ENCODE measurements at places on chromosomes 2 and 18.

DNA sequence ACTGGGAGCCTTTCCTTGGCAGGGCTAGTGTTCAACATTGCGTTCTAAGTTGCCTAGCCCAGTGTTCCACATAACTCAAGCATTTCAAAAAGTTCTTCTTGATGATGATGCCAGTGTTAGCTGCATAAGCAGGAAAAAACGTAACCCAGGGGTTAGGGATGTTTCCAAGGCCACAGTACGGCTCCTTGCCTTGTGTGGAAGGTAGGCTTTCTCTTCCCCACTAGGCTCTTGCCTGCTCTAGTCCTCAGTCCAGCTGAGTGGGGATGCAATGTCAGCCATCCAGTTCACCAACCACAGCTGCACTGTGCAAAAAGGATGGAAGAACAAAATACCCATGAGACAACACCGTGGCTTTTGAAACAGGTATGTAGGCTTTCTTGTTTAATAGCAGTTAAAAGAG is 28.0 kb upstream of the CYP26B1 start:
- no peak for DNase-seq

DNA sequence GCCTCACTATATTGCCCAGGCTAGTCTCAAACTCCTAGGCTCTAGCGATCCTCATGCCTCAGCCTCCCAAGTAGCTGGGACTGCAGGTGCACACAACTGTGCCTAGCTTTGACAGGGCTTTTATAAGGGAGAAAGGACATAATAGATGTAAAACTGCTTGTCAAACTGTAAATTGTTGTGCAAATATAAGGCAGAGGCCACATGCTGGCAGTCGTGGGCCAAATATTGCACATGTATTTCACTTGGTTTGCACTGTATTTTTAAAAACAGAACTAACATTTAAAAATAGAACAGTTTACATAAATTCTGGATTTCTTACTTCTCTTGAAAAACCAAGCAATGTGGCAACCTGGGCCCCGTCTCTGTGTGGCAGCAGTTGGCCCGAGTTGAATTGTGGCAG is 31.2 kb upstream of the MYO3B start:
- no peak for DNase-seq

DNA sequence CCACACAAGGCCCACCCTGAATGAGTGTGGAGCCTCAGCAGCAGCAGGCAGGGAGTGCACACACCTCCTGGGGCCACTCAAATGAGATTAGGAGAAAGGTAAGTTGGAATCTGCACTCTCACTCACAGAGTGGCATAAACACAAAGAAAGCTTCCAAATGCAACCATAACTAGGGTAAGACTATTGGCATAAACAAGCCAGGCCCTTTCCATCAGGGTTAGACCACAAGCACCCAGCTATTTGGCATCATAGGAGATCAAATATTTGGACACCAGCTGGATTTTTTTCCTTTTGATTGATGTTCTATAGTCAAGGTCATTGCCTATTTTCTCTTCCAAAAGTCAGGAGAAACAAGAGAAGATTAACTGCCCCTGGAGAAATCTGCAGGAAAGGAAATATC is 471.5 kb downstream of the TXNL1 start:
- no peak for DNase-seq

- no peak for DNase-seq
These were observed 317.0 kb upstream of the MMADHC start for GRCh38 chr2:149904352-149905175.

DNA sequence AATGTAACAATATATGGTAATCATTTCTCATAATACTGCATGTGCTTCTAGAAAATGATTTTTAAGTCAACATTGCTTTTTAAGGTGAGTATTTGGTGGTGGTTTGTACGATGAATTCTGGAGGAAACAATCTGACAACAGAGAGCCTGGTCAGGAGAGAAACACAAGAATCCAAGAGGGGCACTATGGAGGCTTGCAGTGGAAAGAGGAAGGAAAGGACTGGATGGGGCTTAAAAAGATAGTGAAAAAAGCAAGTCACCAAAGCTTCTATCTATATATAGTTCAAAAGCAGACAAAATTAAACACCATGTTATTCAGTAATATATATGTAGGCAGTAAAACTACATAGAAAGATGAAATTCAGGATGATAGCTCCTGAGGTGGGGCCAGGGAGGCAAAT is 109.4 kb upstream of the SERTAD2 start:
- DNase-seq, result no peak

- no peak for DNase-seq
These were observed 3.9 kb upstream of the C2orf72 start for GRCh38 chr2:231033147-231034132.

- no peak for DNase-seq
These were observed 81.6 kb downstream of the TPO start for GRCh38 chr2:1494906-1495305.

DNA sequence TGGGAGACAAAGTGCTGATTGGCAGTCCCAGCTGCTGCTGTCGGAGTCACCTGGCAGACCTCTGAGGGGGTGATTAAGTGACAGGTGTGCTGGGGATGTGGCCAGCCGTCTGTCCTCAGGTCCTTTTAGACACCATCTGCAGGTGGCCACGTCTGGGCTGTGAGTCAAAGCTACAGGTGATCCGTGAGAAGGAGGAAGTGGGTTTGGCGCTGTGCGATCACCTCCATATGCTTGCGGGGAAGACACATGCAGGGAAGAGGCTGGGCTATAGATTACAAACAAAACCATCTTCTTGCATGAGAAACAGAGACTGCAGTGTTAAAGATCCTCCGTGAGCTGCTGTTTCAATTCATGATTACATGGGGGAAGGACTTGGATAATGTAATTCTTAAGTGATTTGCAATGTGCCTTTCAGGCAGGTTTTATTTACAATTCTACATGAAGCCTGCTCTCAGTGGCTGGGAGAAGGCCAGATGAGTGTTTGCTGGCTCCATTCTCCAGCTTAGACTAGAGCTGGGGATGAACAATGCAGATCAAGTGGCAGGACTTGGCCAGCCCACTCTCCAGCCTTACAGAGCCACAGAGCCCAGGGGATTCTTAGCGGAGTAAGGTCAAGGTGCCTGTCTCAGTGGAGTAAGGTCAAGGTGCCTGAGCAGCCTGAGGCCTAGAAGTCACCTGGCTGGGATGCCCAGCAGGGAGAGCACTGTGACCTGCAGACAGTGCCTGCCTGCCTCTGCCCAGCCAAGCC is 87.8 kb downstream of the LYPD1 start:
- no peak for DNase-seq

- DNase-seq, result no peak
These were observed 29.7 kb upstream of the FAHD2A start for GRCh38 chr2:95372845-95373244.

DNA sequence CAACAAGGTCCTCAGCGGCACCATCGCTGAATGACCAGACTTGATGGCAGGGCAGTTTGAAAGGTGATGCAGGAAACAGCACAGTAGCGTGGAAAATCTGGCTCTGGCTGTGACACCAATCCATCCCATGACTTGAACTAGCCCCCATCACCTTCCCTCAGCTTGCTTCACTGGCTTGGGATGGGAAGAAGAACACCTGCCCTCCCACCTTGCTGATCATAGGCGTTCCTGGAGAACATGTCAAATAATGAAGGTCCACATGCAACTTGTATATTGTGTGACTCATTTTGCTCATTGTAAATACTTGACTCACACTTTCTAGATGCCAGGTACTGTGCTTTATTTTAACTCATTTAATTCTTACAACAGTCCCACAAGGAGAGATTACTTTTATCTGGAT is 292.4 kb upstream of the SPRED2 start:
- DNase-seq, result no peak

DNA sequence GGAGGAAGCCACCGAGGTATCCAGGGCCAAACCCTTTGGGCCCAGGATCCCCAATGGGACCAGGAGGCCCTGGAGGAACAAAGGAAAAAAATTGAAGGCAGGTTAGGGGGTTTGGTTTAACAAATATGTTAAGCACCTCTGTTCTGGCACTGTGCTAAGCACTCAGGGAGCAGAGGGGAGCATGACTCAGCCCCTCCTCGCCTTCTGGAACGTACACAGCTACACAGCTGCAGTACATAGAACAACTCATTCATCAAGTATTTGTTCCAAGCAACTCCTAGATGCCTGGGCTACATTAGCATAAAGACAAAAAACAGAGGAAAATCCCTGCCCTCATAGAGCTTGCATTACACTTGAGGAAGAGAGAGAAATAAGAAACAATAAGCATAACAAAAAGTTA is 153.6 kb downstream of the COL4A4 start:
- no peak for DNase-seq

Data from stimulated activated CD8-positive, alpha-beta memory T cell treated with anti-CD3 and anti-CD28 coated beads, Interleukin-7, amount 100 ng/mL, for 1 hour (primary cell).